ENCODE measurements at places on chromosomes 5 and 9. TPM values are rescaled to one million over a fixed set of nuclear protein-coding genes. Genes with fewer than 3 reads are reported as not detected.
A peak's percentile ranks its signal among the peaks of the same experiment; 100 is the strongest.

GRCh38 chr9:125280945-125281344, 19.3 kb downstream of the GAPVD1 start:
- no peak for DNase-seq

DNA sequence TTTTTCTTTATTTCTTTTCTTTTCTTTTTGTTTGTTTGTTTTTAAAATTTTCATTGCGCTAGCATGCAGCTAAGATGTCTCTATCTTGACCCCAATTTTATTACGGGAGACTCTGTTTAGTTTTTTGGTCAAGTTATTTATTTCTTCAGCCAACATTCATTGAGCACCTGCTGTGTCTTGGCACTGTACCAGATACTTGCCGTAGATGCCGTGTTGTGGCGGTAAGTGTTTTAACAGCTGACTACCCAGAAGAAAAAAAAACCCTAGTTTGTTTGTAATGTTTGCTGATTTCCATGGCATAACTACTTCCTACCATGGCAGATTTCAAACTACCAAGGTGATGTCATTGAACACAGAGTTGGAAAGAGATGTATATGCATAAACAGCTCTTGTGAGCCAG, 65.0 kb downstream of the UGCG start:
- no peak for DNase-seq

DNA sequence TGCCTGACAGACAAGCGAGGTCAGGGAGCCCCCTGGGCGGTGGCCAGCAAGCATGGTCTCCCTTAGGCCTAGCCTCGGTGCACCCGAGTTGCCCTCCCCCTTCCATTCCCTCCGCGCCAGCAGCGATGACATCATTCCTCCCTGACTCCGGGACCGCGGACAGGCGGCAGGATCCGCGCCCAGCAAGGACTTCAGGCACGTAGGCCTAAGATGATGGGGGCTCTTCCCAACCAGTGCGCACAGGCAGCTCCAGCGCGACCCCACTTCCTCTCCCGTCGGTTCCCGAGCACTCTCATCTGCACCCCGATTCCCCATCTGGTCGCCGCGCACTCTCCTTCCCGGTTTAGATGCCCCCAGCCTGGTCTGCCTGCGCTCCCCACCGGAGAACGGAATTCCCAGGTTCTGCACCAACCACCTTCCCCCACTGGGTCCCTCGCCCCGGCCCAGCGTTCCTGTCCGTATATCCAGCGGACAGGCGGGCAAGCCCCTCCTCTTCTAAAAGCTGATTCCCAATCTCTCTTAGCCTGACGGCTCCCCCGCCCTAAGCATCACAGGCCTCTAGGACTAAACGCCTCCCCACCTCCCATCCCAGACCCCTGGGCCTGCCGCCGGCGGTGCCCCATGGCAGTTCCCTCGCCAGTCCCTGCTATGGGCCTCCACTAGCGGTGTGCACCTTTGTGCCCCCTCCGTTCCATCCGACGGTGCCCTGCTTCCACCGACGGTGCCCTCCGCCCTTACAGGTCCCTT, 931 bp downstream of the FAM219A start:
- peak; percentile 86 for DNase-seq

The MPDZ gene
- 53.7 TPM for total RNA-seq

GRCh38 chr5:107337281-107337680, 333.5 kb downstream of the EFNA5 start:
- no peak for DNase-seq

GRCh38 chr9:136372006-136372405, 1.5 kb downstream of the CARD9 start:
- no peak for DNase-seq

GRCh38 chr5:73232266-73233041, 59.5 kb downstream of the TMEM174 start:
- no peak for DNase-seq

DNA sequence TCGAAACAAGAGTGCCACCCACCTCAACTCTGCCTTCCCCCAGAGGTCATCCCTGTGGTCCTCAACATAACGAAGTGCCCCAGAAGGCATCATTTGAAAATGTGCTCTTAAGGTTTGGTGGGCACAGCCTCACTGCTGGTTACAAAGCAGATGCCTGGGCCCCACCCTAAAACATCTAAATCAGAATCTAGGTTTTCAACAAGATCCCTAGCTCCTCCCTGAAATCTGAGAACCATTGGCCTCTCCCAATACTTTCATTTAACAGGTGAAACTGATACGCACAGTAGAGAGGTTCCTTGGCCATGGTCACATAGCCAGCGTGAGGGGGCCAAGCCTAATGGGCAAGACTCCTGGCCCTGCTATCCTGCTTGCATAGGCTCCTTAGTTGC, 376.2 kb upstream of the CLINT1 start:
- DNase-seq = no peak

DNA sequence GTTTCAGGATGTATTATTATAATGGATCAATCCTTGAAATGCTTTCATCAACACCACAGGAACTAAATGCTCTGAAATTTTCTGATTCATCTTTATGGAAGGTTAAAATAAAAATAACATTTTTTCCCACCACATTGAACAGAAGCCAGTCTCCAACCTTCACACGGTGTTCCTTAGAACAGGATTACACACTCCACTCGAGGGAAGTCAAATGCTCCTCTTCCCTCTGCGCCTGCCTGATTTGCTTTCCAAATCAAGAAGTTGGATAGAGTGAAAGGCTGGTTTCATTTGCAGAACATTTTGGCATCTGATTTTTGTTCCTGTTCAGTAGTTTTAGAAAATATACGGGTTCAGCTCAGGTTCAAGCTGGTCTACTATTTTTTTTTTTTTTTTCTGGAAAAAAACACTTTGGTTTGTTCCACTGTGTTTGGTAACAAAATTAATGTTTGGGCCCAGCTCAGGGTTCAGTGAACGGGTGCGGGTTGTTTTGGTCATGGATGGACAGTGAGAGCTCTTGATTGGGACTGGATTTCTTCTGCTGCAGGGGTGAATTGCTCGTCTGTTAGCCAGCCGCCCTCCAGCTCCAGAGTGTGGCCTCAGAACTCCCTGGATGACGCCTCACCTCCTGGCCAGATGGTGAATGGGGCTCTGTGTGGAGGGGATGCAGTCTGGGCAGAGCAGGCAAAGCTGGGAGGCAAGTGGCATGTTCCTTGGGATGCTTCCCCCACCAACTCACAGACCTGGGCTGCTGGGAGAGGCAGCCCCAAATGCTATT, 82.4 kb upstream of the STC2 start:
- no peak for DNase-seq

The ANKDD1B gene
- 3.0 TPM for total RNA-seq

DNA sequence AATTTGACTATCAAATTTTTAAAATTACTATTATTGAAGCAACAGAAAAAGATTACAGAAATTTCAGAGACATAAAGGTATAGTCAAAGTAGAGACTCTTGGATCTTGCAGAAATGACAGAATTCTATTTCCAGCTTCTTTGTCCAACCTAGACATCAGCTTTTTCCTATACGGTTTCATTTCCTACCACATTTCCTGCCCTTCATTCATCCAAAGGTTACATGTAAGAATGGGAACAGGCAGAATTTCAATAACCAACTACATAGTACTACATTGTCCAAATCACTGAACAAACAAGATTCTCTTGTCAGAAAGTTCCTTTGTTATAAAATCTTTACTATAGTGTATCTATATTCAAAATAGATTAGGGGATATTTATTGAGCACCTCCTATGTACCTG, 124.9 kb downstream of the FANCC start:
- DNase-seq = no peak

The WNT8A gene
- not detected for total RNA-seq

DNA sequence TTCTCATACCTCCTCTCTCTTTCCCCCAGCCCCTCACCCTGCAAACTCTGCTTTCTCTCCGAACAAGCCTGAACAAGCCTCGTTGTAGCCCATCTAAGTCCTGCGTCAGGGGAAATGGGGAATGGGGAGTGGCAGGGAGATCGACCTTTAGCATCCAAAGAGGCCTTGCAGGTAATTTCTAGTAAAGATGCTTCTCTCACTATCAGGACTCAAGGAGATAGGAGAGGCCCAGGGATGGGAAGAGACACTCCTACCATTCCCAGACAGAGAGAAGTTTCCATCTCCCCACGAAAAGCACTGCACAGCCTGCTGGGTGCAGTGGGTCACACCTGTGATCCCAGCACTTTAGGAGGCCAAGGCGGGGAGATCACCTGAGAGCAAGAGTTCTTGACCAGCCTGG, 44.4 kb upstream of the CTNNA1 start:
- DNase-seq = no peak

DNA sequence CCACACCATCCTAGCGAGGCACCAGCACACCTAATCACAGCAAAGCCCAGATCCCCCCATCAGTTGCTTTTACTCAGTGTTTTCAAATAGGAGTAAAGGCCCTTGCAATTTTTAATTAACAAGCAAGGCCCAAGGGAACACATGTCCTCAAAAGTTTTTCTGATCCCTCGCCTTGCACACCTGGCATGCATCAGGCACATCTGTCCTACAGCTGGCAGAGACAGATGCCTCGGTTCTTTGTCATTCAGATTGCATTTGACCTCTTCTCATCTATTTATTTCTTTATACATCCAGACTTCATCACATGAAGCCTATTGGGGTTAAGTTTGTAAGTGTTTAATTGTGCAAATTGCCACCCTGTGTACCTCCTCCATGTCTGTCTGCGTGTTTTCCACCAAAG, 241.4 kb downstream of the MARCHF11 start:
- no peak for DNase-seq

The TEX53 gene
- total RNA-seq = not detected

Measured in cerebellum (tissue), 4 donors.